ENCODE measurements at places on chromosomes 5 and 9.

- no peak for DNase-seq
Observed at GRCh38 chr9:99818500-99818899, 3.2 kb upstream of the NR4A3 start.

GRCh38 chr5:126846344-126846743, 69.4 kb downstream of the LMNB1 start:
- no peak for DNase-seq

GRCh38 chr9:82970359-82970758, 92.6 kb downstream of the RASEF start:
- no peak for DNase-seq

DNA sequence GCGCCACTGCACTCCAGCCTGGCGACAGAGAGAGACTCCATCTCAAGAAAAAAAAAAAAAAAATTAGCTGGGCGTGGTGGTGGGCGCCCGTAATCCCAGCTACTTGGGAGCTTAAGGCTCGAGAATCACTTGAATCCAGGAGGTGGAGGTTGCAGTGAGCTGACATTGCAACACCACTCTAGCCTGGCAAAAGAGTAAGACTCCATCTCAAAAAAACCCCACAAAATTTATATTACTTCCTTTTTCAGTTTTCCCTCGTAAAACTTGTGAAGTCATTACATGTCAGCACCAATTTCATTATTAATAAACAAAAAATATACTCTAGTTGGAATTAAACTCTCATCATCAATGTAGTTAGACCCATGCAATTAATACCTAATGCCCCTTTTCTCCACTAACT, 43.9 kb downstream of the SHLD3 start:
- DNase-seq, result peak; percentile 6

DNA sequence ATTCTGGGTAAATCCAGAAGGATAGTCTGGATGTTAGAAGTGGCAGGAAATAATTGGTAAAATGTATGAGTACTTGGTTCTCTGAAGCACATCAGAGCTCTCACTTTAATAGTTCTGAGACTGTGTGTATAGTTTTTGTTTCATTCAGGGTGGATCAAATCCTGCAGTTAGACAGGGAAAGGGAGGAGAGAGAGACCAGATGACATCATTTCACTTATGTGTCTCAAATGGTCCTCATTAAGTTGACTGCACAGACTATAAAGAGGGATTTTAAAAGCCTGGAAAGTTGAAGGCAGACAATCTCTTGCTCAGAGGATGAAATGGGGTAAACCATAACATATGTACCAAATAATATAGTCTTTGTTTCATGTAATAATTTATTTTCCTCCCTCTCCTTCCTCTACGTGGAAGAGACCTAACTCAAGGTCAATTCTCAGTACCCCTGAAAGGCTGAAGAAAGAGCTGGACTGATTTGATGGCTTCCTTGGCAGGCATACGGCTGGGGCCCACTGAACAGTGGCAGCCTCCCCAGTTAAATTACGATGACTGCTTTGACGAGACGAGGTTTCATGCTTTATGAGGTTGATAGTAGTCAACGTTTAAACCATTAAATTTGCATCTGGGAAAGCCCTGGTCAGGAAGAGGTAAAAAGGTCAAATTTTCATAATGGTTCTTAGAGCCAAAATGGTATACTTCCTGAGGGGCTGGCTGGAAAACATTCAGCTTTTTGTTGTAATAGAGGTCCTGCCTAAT, 395.1 kb upstream of the RPS23 start:
- no peak for DNase-seq

GRCh38 chr5:54630738-54631359, 113.3 kb downstream of the SNX18 start:
- no peak for DNase-seq

GRCh38 chr5:133499895-133500294, 112.4 kb downstream of the FSTL4 start:
- no peak for DNase-seq

GRCh38 chr5:67188274-67189078, 8.1 kb downstream of the CD180 start:
- no peak for DNase-seq

- peak; percentile 81 for DNase-seq
Observed at GRCh38 chr5:100706776-100707175, 171.6 kb downstream of the FAM174A start.

DNA sequence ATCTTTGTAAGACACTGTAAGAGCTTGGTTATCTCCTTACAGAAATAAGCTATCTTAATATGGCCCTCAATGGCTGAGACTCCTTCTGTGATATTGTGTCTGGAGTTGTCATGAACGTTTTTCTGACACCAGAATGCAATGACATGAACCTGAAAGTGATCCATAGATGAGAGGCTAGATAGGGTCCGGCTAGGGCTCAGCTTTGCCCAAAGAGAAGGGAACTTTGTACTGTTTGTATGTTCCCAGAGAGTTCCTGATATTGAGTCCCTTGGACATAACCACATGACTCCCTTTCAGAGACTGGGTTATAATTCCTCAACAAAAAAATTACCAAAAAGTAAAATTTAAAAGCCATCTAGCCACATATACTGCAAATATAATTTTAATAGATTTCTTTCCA, 575.8 kb upstream of the CLINT1 start:
- no peak for DNase-seq

DNA sequence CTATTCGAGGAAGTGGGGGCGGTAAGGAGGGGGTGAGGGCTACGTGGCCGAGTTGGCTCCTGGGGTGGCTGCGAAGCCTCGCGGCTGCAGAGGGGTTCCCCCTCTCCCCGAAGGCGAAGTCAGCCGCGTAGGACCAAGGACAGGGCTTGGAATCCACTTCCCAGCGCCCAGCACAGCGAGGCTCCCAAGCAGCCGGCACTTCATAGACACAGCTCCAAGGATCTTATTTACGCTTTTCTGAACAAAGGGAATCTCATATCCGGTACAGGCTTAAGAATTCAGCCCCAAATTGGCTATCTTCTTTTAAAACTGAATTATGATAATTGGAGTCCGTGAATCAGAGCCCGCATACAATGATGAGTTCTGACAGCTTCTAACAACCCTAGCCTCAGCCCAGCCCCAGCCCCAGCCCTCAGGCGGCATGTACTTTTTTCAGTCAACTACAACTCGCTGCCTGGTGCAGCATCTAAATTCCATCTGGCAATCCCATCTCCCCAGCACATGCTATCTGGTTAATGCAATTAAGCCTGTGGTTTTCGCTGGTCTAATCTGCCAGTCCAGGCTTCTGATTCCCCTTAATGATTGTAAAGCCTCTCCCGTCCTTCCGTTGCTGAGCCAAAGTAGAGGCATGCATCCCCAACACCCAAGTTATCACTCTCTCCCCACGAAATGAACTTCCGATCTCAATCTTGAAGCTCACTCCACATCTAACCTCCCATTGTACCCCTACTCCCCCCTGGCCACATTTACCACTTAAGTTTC, 1.0 kb downstream of the ELAVL2 start:
- no peak for DNase-seq

DNA sequence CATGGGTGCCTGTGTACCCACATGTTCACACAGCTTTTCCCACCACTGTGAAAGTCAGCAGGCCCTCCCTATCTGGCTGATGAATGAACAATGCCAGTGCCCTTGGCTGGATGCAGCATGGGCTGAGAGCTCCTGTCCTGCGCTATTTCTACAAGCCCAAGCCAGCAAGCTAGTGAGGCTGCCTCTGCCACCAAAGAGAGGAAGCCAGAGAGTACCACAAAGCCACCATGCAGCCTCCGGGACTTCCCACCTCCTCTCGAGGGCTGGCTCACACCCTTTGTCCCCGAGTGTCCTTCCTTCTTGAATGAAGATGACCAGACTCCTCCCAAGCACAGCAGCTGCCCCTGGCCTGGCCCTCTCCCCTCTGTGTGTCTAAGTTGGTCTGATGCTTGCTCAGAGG, 76.5 kb downstream of the SH3PXD2B start:
- DNase-seq, result no peak

- DNase-seq, result no peak
Observed at GRCh38 chr9:81344366-81344765, 345.0 kb downstream of the TLE1 start.

DNA sequence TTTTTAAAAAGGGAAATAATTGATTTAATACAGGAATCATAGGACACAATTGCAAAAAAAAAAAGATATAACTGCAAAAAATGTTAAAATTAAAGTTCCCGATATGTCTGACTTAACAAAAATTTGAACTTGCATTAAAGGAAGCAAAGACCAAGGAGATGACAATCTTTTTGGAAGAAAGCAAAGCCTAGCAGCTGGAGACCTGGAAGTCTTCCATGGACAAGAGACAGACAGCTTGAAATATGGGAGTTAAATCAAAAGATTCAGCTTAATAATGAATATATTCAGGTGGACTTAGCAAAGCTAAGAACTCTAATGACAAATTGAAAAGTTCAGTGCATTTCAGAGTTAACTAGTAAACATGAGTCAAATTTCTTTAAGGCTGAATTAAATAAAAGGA, 568.7 kb upstream of the RGMB start:
- no peak for DNase-seq

GRCh38 chr5:87541033-87541432, 128.3 kb upstream of the CCNH start:
- no peak for DNase-seq

DNA sequence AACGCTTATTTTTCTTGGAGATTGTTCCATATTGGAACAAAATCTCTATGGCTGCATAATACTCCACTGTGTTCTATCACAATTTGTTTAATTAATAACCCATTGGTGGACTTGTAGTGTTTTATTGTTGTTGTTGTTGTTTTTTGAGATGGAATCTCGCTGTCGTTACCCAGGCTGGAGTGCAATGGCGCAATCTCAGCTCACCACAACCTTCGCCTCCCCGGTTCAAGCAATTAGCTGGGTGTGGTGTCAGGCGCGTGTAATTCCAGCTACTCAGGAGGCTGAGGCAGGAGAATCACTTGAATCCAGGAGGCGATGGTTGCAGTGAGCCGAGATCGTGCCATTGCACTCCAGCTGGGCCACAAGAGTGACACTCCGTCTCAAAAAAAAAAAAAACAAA, 38.7 kb downstream of the SPRY4 start:
- no peak for DNase-seq

GRCh38 chr9:127926906-127927200, 3.7 kb downstream of the PIP5KL1 start:
- DNase-seq, result no peak

- DNase-seq, result no peak
Observed at GRCh38 chr5:163529698-163530097, 24.3 kb downstream of the MAT2B start.

- DNase-seq, result no peak
Observed at GRCh38 chr5:158285698-158286097, 426.8 kb upstream of the CLINT1 start.

GRCh38 chr5:91027405-91028139, 355.5 kb downstream of the ARRDC3 start:
- DNase-seq, result no peak

DNA sequence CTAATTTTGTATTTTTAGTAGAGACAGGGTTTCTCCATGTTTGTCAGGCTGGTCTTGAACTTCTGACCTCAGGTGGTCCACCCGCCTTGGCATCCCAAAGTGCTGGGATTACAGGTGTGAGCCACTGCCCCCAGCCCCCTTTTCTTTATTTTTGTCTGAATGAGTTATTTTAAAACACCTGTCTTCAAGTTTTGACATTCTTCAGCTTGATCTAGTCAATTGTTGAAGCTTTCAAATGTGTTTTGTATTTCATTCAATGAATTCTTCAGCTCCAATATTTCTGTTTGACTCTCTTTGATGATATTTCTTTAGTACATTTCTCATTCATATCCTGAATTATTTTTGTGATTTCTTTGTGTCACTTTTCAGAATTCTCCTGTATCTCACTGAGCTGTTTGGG, 486.2 kb downstream of the DMAC1 start:
- DNase-seq, result no peak

DNA sequence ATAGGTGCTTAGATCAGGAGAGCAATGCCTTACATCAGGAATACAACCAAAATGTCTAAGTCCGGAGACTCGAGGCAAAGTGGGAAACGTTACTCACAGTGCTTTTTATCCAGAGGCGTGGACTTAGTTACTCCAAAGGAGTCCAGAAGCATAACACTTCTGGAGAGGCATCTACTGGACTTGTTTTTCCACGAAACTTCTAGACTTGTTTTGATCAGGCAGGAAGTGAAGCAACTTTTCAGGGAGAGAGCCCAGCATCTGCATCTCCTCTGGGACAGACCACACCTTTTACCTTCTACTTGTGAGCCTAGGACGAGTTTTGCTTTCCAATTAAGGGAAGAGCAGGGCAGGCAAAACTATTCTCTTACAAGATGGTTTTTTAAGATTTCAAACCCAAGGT, 1.2 kb upstream of the TJP2 start:
- DNase-seq, result no peak

DNA sequence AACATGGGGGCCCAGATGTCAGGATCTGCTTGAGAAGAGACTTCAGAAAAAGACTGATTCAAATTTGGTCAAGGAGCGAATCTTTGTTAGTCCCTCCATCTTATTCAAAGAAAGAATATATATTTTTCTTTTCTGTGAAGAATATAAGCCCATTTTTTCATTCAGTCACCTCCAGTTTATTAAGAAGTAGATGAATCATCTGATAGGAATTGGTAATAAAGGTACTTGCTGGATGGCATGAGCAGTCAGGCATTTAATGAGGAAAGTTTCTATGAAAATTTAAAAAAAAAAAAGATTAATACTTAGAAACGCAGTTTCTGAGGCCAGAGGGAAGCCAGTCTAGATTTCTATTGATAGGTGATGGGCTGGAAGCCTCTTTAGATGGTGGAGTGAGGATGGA, 373.1 kb upstream of the SMC2 start:
- no peak for DNase-seq

- no peak for DNase-seq
Observed at GRCh38 chr9:34611251-34611810, 566 bp downstream of the RPP25L start.

DNA sequence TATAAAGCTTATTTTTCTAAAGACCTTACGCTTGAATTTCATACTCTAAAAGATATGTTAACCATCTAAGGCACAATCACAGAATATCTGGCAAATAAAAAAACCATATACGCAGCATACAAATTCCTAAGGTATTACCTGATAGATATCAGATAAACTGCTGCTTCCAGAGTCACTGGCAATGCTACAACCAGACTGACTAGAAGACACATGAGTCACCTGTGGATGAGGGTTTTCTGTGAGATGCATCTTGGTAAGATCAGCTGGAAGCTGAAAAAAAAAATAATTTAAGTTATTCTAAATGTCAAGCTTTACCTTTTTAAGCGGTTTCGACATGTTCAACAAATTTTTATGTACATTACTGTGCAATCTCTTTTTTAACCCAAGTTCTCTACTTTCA, 113.8 kb downstream of the RAPGEF6 start:
- DNase-seq, result no peak

DNA sequence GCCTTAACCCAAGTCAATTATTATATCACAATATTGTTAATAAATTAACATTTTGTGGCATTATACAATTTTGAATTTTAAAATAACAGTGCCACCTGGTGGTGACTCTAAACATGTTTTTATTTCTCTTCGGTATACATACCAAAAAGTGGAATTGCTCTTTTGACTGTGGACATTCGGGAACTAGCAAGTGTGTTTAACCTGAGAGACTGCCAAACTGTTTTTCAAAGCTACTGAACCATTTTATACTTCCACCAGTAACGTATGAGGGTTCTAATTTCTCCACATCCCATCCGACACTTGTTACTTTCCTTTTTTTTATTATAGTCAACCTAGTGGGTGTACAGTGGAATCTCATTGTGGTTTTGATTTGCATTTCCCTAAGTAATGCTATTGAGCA, 18.3 kb upstream of the HSDL2 start:
- peak; percentile 41 for DNase-seq
